Right hindlimb (tissue), 1 donor: ENCODE measurements at places on chromosomes 12 and 14.
A peak's percentile ranks its signal among the peaks of the same experiment; 100 is the strongest.

DNA sequence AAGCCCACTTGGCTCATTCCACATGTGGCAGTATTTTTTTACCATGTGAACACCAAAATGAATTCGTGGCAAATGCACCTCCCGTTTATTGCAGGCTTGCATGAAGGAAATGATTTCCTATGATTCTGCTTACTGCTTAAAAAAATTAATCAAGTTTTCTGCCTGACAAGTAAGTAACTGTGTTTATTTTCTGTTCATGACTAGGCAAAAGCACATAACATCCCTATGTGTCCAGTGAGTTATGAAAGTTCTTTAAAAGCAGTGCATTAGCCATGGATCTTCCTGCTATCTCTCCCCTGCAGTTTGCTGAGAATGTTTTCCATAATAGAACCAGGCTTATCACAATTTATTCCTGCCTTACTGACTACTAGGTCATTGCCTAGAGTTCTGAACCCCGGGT, 20.4 kb downstream of the GPR65 start:
- DNase-seq: no peak

- DNase-seq: no peak
Measured at GRCh38 chr14:43087666-43088065, 1419.4 kb downstream of the FSCB start.

DNA sequence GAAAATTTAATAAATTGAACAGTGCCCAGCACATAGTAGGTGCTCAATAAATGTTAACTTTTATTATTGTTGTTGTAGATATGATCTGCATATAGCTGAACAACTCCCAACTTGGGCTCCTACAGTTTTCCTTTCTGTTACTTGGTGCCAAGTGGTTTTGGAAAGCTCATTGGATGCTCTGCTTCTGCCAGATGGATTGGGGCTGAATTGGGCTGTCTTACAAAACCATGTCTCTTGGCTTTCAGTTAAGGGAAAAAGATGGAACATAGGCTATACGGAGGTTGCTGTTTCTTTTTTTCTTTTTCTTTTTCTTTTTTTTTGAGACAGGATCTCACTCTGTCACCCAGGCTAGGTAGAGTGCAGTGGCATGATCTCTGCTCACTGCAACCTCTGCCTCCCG, 140.7 kb upstream of the PWP1 start:
- DNase-seq: peak; percentile 80

DNA sequence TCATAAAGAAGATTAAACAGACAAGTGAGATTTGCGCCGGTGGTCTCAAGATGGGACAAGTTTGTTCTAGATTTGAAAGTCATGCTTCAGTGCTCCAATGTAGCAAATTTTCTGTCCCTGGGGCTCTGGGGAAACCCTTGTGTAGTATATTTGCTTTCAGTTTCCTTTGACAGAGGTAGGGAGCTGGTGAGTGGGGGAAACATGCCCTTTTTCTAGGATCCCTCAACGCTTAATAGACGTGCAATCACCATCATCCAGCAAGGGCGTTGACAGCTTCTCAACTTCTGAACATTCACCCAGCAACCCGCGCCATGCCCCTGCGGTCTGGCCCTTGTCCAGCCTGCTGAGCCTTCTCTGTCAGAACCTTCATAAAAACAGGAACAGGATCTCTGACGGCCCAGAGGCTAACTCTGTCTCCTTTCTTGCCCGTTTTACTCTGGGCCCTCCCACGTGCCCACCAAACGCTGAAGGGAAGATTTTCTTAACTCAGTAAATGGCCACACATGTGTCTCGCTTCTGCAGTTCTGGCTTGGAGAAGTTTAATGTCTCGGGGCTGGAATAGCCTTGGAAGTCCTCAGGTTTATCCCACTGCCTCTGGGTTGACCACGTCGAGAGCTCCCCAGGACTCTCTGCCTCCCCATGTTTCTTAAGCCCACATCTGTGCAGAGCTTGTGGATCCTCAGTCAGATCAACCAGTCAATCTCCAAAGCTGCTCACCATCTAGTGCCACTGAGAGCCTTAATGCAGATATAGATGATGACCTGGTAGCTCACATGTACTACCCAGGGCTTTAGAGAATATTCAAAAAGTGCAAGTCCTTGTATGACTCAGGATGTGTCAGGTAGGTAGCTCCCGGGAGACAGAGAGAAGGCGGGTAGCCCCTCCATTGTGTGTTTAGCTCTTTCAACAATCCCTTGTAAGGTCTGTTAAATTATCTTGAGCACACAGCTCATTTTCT, 58.1 kb upstream of the CCND2 start:
- DNase-seq: peak; percentile 34

DNA sequence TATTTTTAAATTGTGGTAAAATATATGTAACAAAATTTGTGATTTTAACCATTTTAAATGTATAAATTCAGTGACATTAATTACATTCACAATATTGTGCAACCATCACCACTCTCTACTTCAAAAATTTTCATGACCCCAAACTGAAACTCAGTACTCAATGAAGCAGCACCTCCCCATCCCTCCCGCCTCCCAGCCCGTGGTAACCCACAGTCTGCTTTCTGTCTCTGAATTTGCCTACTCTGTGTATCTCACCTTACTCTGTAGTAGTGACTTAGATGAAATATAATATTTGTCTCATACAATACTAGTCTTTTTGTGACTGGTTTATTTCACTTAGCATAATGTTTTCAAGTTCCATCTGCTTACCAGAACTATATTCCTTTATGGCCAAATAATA, 36.2 kb downstream of the EML1 start:
- no peak for DNase-seq

GRCh38 chr12:113093409-113094101, 37.0 kb downstream of the DTX1 start:
- no peak for DNase-seq

- DNase-seq: no peak
Measured at GRCh38 chr14:105581551-105582341, 55.4 kb downstream of the TMEM121 start.
